ENCODE measurements at places on chromosomes 6 and 20.

DNA sequence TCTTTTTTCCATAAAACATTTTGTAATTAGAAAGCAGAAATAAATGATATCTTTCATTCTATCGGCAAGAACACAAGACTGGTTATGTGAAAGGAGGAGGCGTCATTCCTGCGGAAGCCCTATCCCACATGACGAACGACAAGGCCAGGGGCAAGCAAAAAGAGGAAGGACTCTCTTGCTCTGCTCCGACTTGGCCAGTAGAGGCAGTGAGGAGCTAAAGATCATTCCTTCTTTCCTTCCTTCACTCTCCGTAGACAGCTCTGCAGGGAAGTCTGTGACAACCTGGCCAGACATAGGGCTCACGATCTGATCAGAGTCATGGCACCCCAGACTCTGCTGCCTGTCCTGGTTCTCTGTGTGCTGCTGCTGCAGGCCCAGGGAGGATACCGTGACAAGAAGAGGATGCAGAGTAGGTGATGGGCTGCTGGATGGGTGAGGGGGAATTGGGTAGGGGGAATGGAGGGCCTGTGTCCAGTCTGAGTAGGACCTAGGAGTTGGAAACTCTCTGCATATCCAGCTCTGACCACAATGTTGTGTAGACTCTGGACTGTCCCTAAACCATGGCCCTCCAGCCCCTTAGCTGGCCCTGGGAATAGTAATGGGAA is at the start of gene WFDC10A:
Gene WFDC10A (plus strand): TSS at position 244 of the 605 bp plus-strand sequence. CDS start 75 bp downstream, at position 319.
- peak; percentile 87 for DNase-seq

GRCh38 chr6:43644940-43645612 is at the start of gene RSPH9:
Gene RSPH9 (plus strand): TSS chr6:43645036. CDS start chr6:43645099, 63 bp downstream.
- DNase-seq = peak; percentile 89

- DNase-seq = no peak
These were observed 82.2 kb upstream of the NAA20 start for GRCh38 chr20:19934792-19935491.

DNA sequence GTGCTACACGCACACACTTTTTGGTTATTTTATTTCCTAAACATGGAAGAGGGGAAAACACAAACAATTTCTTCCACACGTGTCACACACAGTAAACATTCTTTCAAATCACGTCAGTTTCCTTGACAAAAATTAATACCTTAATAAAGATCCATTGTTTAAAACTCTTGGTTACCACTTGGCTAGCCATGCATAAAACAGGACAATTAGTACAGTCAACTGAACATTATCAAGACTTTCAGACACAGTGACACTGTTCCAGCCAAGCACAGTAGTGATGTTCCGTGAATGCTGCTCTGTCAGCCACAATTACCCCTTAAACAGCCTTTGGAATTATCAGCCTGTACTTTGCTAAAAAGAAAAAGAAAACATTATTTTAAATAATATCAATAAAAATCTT is 50.8 kb downstream of the GMDS start:
- no peak for DNase-seq

DNA sequence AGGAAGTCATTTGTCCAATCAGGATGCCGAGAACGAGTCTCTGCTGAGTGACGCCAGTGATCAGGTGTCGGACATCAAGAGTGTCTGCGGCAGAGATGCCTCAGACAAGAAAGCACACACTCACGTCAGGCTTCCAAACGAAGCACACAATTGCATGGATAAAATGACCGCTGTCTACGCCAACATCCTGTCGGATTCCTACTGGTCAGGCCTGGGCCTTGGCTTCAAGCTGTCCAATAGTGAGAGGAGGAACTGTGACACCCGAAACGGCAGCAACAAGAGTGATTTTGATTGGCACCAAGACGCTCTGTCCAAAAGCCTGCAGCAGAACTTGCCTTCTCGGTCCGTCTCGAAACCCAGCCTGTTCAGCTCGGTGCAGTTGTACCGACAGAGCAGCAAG is 281.5 kb downstream of the TSHZ2 start:
- DNase-seq = no peak

- DNase-seq = no peak
These were observed 551.7 kb upstream of the GJE1 start for GRCh38 chr6:141580988-141581552.

GRCh38 chr20:63509088-63509564 is 10.2 kb upstream of the EEF1A2 start:
- DNase-seq = no peak

GRCh38 chr6:150689900-150690590 is 90.4 kb downstream of the PLEKHG1 start:
- DNase-seq = no peak
